Putamen (tissue), 1 donor: ENCODE measurements at places on chromosomes 2 and 18.
A peak's percentile ranks its signal among the peaks of the same experiment; 100 is the strongest.

- no peak for DNase-seq
Observed at GRCh38 chr18:69358212-69358895, 42.3 kb upstream of the DOK6 start.

- DNase-seq = no peak
Observed at GRCh38 chr2:46537624-46538295, 58.4 kb downstream of the TMEM247 start.

DNA sequence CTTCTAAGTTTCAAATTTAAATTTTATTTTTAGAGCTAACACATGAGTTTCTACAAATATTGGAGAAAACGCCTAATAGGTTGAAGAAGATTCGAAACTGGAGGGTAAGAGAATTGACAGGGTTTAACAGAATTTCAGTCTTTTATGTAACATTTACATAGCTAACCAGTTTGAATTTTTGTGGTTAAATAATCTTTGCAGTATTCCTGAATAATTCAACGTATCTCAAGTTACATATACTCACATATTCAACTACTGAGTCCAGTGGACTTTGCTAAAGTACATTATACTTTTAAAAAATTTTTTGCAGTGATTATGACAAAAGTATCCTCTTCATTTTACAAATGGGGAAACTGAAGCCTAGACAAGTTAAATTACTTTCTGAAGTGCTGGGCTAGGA is 34.0 kb downstream of the CCNT2 start:
- DNase-seq = no peak

- DNase-seq = no peak
Observed at GRCh38 chr2:46737577-46737976, 178.0 kb downstream of the MCFD2 start.

DNA sequence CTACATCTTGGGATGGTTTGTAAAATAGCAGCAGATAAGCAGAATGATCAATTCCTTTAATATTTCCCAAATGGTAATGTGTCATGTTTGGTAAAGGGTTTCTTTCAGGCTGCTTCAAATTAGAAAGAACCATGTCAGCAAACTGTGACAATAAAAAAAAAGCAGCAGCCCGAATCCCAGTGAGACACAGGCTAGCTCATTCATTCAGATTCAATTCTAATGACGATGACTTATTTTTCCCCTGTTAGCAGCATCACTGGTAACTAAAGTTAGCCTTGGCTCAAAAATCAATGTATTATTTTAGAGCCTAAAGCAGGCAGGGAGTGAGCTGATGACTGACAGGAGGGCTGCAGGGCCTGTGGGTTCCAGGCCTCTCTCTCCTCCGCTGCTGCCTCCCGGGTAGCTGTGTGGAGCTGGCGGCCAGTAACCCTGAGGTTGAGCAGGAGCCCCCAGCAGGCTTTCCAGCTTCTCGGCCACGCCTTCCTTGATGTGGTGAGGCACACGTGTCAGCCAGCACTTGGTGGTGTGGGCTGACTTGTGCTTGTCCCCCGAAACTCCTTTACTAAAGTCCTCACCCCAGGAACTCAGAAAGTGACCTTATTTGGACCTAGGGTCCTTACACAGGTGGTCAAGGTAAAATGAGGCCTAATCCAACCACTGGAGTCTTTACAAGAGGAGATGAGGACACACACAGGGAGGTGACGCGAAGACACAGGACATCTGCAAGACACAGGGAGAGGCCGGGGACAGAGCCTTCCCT is 120.5 kb upstream of the HS6ST1 start:
- DNase-seq = no peak

DNA sequence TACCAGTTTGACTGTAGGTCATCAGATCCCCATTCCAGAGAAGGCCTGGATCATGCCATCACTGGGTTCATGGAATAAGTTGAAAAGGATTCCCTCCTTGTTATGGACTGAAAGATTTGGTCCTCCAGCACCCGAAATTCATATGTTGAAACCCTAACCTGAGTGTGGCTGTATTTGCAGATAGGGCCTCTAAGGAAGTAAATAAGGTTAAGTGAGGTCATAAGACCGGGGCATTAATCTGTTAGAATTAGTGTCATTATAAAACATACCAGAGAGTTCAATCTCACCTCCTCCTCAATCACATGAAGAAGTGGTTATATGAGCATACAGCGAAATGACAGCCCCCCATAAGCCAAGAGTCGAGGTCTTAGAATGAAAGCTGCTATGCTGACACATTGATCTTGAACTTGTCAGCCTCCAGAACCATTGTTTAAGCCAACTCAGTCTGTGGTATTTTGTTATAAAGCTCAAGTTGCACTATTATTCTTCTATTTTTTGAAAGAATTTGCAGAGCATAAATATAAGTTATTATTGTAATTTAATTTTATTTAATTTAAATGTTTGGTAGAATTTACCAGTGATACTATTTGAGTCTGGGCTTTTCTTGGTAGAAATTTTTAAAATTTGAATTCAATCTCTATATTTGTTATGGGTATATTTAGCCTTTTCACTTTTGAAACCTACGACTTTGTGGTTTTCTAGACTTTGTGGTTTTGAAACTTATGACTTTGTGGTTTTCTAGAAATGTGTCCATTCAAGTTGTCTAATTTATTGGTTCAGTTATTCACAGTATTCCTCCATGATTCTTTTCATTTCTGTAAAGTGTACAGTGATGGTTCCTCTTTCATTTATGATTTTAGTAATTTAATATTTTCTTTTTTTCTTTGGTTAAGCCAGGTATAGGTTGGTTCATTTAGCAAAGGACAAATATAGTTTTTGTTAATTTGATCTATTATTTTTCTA is 1206.7 kb upstream of the CDH2 start:
- no peak for DNase-seq

- no peak for DNase-seq
Observed at GRCh38 chr2:159441182-159441581, 154.7 kb upstream of the WDSUB1 start.

DNA sequence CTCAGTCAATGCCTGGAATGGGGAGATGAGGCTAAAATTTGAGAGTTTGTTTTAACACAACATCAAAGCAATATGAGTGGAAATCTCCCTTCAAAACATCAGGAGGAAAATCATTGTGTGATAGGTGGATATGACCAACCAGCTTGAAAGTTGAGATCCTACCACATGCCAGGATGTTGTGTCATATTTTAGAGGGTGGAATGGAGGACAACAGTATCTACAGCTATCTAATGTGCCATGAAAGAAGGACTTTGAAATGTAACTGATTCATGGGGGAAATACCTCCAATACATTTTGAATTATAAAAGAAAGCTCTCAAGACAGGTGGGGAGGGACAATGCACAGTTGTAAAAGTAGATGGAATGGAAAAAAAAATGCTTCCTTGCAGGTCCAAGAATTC is 87.8 kb downstream of the SP100 start:
- DNase-seq = no peak

- no peak for DNase-seq
Observed at GRCh38 chr18:57943723-57944122, 100.3 kb upstream of the NEDD4L start.

DNA sequence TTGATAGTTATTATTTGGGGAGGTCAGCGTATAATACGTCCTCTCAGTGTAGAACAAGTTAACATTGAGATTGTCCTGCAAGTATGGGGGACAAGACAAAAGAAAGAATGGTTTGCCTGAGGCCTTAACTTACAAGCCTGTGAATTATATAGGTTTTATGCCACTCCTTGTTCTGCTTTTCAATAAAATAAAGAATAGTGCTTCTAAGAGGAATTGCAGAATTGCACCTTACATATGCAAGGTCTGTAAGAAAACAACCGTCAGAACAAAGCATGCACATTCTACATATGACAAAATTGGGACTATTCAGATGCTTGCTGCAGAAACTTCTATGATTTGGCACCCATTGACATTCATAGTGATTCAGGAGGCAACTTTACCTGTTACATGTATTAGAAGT is 785.0 kb downstream of the NR4A2 start:
- no peak for DNase-seq

- DNase-seq = no peak
Observed at GRCh38 chr2:232563580-232563979, 13.1 kb downstream of the EIF4E2 start.

GRCh38 chr2:150572194-150572766 is 84.8 kb upstream of the RND3 start:
- no peak for DNase-seq

- no peak for DNase-seq
Observed at GRCh38 chr2:63614448-63614968, 25.7 kb downstream of the MDH1 start.

- peak; percentile 45 for DNase-seq
Observed at GRCh38 chr2:16727256-16727655, 61.6 kb upstream of the CYRIA start.

DNA sequence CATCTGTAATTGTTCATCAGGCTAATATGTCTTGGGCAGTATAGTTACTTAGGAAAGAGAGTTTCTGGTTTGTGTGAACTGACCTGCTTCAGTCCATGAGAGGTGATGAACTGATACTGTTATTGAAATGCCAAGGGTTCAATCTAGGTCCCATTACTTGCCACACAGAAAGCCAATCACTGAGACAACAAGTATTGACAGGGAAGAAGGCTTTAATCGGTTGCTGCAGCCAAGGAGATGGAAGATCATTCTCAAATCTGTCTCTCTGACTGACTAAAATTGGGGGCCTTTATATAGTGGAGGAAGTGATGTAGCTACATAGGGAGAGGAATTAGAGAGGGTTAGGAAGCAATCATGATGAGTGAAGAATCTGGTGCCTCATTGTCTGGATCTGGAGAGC is 19.9 kb upstream of the FAM98A start:
- no peak for DNase-seq

DNA sequence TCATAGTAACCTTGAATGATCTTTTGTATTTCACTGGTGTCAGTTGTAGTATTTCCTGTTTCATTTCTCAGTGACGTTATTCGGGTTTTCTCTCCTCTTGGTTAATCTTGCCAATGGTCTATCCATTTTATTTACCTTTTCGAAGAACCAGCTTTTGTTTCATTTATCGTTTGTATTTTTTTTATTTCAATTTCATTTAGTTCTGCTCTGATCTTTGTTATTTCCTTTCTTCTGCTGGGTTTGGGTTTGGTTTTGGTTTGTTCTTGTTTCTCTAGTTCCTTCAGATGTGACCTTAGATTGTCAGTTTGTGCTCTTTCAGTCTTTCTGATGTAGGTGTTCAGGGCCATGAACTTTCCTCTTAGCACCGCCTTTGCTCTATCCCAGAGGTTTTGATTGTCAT is 36.7 kb downstream of the SP140 start:
- DNase-seq = no peak

DNA sequence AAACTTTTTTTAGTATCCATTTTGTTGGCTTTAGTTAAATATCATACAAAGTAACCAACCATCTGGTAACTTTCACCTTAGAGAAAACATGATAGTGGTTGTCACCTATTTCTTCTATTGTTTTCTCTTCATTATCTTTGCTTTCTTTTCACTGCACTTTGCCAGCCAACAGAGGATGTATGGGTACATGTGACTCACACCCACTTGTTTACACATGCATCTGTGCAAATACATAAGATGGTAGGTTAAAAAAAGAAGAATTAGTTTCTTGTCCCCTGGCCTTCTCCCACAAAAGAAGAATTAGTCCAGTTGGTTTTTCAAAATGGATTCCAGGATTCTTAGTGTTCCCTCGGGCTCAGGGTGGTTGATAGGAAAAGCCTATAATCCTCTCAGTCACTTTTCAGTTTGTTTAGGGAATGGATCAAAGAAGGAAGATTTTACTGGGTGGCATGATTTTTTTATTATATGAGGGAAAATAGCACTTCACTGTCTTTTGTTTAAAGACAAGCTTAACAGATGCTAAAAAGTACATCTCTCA is 46.6 kb downstream of the CDK15 start:
- no peak for DNase-seq

GRCh38 chr18:34943587-34943986 is 97.6 kb upstream of the MAPRE2 start:
- no peak for DNase-seq

- DNase-seq = peak; percentile 39
Observed at GRCh38 chr2:86518481-86518880, 44.8 kb downstream of the CHMP3 start.

DNA sequence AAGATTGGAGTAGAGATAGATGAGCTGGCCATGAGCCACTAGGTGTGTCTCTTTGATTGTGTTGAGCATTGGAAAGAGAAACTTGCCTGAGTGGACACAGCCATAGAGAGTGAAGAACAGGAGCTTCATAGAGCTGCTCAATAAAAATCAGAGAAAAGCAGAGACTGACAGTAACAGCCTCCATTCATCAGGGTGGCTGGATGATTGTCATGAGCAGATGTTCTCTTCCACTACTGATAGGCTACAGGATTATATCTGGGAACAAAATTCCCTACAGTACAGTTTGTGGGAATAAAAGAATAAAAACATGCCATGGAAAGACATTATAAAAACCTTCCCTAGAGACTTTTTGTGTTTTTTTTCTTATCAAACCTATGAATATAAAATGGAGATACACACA is 404.8 kb upstream of the ACVR2A start:
- no peak for DNase-seq

- DNase-seq = no peak
Observed at GRCh38 chr2:32810909-32811495, 135.8 kb upstream of the LTBP1 start.

DNA sequence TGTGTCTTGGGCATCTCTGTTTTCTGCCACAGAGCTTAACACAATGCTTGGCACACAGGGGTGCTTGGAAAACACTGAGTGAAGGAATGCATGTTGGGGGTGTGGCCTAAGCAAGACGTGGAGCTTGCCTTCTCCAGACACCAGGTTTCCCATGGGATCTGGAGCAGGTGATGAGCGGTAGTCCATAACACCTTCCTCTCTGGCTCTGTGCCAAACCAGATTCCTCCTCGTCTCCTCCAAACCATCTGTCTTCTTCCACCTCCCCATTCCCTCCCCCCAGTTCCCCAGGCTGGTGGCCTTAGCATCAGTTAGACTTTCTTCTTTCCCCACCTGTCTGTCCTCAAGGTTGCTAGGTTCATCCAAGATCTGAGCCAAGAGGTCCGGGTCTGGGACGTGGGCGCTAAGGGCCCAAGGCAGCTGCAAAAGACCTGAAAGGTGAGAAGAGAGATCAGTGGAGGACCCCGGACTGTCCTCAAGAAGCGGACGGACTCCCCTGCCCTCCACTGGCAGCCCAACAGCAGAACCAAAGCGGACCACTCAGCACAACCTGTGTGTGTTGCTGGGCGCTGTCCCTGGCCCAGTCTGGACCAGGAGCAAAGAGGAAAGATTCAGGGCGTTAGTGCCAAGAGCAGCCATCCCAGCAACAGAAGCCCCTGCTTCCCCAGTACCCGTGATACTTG is 1.2 kb upstream of the ITM2C start:
- no peak for DNase-seq

DNA sequence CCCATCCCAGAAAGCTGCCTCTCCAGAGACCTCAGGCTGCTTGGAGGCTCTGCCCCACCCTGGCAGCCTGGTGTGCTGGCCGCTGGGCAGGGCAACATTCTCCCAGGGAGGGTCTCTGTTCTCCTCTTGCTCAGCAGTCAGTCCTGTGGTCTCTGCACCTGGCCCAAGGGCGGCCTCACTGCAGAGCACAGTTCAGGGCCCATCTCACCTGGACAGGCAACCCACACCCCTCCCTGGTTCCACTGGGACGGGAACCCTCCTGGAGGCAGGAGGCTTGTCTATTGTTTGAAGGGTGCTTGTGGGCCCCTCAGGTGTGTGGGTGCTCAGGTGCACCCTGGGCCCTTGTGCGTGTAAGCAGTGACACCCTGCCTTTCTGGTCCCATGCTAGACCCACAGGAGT is 67.2 kb upstream of the OTOS start:
- DNase-seq = no peak

- DNase-seq = no peak
Observed at GRCh38 chr2:24970483-24971285, 1.1 kb downstream of the DNAJC27 start.
